ENCODE measurements at places on chromosomes 3 and 15.
A peak's percentile ranks its signal among the peaks of the same experiment; 100 is the strongest.

GRCh38 chr3:14429237-14429636 lies 26.8 kb downstream of the SLC6A6 start:
- DNase-seq = no peak

- no peak for DNase-seq
These were observed 185.8 kb upstream of the PPP2R3A start for GRCh38 chr3:135779590-135780235.

DNA sequence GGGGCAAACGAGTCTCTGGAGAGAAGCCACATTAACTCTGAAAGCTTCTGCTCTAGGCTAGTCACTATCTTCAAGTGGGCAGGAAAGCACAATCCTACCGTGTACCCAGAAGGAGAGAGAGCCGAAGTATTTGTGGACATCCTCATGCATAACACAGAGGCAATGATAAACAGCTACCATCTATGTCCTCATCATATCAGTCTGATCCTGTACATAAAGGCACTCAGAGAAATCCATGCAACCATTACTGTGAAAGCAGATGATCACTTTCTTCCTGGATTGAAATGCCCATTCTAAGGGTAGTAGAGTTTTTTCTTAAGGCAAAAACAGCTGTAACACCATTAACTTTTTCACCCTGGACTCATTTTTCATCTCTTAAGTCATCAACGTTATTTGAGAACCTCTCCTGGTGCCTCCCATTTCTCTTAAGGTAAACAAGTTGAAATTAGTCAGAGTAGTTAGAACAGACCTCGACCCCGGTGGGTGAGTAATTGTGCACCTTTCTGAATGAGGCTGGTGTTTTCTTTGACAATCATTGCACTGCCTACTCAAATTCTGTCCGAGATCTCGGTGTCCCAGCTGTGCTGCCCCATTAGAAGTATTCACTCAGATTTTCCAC lies 327.4 kb downstream of the SHQ1 start:
- no peak for DNase-seq

DNA sequence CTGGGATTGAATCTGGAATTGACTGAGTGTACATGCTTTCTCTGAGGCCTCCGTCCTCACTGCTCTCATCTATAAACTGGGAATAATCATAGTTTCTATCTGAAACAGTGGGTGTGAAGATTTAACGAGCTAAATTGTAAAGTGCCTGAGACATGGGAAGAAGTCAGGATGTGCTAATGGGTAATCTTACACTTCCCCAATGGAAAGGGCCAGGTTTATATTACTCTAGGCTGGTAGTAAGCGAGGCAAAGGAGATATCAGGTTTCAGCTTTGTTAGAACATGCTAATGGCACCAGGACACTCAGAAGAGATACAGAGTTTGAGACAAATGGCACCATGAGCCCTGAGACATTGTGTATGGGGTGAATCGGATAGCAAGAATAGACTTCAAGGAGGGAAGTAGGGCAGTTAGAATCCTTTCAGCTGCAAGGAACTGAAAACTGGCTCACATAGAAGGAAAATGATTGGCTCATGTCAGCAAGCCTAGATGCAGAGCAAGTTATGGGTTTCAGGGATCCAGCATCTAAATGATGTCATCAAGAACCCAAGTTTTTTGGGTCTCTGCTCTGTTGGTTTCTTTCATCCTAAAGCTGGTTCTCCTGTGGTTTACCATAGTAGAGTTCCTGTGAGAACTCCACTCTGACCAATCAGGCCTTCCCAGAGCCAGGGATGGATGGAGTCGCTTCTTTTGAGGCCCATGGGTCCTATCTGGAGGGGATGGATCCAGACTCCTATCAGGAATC lies 21.8 kb downstream of the FLNB start:
- DNase-seq = peak; percentile 41

DNA sequence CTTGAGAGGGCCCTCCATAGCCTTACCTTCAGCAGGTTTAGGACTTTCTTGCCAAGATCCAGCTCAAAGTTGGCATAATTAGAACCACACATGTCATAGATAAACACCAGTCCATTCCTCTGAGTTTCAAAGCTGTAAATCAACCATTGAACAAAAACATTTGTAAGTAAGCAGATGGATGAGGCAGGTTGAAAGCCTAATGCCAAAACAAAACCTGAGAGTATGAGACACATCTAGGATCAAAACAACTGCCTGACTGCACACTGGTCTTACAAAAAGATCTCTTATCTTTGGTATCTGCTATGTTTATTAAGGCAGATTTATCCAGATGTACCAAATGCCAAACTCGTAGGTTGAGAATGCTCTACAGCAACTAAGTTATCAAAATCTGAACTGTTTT lies 61.9 kb downstream of the PTPN9 start:
- DNase-seq = no peak

DNA sequence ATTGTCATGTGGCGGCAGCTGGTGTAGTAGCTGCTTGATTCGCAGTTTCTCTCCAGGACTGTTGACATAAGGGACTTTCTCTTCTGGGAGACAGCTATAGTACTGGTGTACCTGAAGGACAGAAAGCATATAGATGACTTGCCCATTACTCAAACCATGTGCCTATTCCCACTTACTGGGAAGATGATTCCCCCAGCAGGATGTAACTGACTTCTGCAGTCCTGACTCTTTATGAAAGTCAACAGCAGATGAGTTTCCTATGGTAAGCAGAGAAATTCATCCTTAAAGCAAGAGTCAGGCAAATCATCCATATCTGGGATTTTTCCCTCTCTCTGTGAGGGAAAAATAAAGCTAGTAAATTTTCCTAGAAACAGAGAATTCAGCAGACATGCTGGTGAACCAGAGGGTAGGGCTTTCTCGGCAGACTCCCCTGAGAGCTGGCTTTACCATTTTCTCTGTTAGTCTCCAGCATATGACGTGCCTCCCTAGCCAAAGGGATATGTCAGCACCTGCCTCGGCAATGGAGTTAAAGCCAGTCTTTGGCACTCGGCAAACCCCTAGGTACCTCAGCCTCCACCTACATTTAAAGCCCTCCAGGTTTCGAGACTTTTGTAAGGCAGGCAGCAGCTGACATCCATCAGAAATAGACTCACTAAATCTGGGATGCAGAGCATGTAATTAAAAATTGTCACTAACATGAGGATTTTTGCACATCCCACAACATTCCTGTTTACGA lies 62.1 kb downstream of the PRICKLE2 start:
- no peak for DNase-seq

DNA sequence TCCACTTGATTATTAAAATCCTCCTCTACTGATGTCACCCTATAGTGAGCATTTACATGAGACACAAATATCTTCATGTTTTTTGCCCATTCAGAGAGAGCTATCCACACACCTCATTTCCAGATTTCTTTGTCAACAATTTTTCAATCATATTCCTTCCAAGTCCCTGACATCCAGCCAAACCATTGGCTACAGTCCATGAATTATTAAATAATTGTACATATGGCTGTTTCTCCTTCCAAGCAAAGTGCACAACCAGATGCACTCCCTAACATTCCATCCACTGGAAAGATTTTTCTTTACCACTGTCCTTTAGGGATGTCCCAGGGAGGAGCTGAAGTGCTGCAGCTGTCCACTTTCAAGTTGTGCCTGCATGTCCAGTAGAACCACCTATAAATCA lies 328.0 kb upstream of the MDFIC2 start:
- no peak for DNase-seq

DNA sequence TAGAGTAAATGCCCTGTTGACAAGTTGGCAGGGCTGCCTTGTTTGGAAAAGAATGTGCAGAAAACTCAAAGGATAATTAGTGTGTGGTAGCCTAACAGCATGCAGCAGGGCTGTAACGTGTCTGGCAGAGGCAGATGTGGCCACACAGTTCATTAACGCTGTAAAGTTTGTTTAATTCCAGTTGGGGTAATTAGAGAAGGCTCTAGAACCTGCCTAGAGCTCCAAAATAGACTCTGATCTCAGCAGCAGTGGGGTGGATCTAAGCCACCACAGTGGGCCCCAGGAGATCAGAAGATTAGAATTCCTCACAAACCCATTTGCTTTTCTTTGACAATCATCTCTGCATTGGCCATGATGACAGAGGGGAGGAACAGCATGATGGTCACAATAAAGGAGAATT lies 65.1 kb upstream of the LEKR1 start:
- DNase-seq = peak; percentile 21

GRCh38 chr3:124631727-124632126 lies 98.5 kb upstream of the UMPS start:
- peak; percentile 11 for DNase-seq

- no peak for DNase-seq
These were observed 176.0 kb downstream of the SSR3 start for GRCh38 chr3:156378871-156379270.

- no peak for DNase-seq
These were observed 361.3 kb downstream of the SV2B start for GRCh38 chr15:91461377-91461776.

DNA sequence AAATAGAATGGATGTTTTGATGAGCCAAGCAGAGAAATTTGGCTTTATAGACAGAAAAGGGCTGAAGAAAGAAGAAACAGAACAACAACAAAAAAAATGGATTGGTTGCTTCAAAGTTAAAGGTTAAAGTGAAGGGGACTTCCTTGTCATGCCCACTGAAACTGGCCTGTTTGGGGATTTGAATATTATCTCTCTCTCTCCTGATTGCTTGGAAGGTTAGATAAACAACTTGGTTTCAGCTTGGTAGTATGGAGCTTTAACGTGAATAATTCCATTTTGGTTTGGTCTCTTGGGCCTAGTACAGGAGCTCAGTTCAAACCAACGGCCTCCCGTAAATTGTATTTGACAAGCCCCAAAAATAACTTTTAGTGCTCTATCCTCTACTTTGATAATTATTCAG lies 70.8 kb upstream of the MBNL1 start:
- no peak for DNase-seq

GRCh38 chr15:66400351-66400774 lies 13.7 kb downstream of the MAP2K1 start:
- peak; percentile 30 for DNase-seq

DNA sequence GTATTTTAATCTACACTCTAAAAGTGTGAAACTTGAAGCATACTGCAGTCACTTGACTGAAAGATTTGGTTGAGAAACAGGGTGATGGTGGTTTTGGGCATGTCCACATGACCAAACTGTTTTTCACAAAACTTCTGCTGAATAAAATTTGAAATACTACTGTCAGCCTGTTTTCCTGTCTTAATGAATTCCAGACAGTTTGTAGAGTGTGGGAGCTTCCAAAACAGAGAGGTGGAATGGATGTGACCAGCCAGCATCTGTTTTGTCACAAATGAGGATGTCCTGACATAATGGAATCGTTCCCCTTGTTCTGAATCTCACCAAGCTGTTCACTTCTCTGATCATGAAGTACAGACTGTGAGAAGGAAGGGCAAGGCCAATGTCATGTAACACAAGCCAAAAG lies 11.8 kb downstream of the MITF start:
- no peak for DNase-seq

DNA sequence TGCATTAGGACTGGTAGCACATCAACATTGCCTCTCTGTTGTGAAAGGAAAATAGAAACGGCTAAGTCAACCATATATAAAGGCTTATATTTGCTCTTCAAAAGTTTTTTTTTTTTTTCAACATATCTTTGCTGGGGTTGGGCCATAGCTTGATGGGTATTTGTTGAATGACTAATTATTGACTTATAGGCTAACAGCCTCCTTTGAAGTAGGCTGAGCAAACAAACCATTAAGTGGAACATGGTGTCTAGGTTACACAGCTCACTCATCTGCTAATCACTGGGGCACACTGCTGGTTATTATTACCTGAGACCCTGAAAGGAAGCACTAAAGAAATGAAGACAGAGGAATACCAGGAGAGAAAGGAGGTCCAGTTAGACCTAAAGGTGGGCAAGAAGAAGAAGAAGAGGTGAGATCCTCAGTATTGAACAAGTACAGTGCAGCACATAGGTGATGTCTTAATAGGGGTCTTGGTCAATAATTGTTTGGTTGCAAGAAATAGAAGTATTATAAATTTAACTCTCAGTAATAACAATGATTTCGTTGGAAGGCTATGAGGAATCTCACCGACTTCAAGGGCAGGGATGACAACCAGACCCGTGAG lies 139.4 kb downstream of the RPLP1 start:
- DNase-seq = no peak

Data from NCI-H2171 (cell line).